ENCODE measurements at places on chromosomes 1 and 21.

GRCh38 chr1:232137066-232137465 lies 492.9 kb downstream of the SIPA1L2 start:
- DNase-seq, result no peak

DNA sequence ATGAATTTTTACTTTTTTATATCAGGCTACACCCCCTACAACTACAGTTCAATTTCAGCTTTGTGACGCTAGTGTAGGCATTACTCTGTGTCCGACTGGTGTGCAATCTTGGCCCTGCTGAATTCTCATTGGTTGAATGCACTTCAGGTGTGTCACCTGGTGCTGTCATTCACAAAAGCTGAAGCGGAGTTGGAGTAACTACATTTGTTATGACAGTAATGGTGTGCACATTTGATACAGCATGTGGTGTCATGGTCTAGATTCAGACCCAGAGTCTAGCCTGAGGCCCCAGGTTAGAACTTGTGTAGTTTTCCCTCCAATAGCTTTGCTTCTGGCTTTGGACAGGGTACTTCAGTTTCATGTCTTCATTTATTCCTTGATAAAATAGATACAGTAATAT lies 88.7 kb downstream of the C1orf94 start:
- DNase-seq, result no peak

DNA sequence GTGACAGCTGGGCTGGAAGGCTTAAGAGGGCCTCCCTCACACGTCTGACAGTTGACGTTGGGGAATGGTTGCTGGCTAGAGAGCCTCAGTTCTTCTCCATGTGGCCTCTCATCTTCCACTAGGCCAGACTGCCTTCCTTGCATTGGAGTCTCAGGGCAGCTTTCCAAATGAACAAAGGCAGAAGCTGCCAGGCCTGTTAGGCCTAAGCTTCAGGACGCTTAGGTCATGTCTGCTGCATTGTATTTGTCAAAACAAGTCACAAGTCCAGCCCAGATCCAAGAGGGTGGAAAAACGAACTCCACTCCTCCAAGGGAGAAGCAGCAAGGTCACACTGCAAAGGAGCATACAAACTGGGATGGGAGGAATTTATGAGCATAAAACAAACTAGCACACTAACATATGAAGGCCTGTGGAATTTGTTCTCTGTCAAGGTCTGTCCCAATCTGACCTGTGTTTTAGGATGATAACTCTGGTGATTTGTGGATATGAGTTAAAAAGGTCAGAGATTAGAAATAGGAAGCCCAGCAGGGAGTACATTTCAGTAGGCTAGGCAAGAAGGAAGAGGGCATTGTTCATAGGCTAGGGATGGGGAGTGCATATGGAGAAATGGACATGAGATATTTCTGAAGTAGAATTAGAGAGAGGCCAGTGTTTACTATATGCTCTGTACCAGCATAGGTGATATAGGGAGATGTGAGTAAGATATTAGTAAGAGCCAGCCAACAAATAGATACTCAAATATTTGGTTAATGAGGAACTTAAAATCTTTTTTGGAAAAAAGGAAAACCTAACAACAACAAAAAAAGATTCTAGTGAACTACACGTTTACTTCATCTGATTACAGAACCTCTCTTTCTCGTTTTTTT lies 29.1 kb upstream of the CNN3 start:
- no peak for DNase-seq

GRCh38 chr1:109095631-109096030 lies 5.1 kb downstream of the TMEM167B start:
- DNase-seq, result no peak

- DNase-seq, result peak; percentile 75
Observed at GRCh38 chr1:36369061-36369861, 16.5 kb downstream of the STK40 start.

GRCh38 chr1:85621430-85621829 lies 40.9 kb downstream of the CCN1 start:
- DNase-seq, result no peak

- DNase-seq, result no peak
Observed at GRCh38 chr1:22437573-22437972, 14.1 kb upstream of the ZBTB40 start.

DNA sequence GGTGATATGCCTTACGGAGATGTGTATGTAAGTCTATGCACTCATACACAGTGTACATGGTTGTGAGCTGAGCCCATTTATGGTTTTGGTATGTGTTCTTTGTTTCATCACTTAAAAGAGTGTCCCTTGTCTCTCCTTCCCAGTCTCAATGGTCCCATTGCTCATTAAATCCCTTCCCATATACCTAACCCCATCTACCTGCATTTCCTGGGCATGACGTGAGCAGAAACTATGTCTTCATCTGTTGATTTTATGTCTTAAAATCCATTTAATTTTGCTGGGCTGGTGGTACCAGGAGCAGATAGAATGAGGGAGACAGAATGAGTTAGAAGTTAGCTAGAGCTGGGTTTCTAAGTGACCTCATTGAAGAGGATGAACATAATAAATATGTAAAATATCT lies 44.8 kb downstream of the ADAMTS1 start:
- DNase-seq, result no peak
